EL (cell line): ENCODE measurements at places on chromosomes 6 and 20.
A peak's percentile ranks its signal among the peaks of the same experiment; 100 is the strongest.

DNA sequence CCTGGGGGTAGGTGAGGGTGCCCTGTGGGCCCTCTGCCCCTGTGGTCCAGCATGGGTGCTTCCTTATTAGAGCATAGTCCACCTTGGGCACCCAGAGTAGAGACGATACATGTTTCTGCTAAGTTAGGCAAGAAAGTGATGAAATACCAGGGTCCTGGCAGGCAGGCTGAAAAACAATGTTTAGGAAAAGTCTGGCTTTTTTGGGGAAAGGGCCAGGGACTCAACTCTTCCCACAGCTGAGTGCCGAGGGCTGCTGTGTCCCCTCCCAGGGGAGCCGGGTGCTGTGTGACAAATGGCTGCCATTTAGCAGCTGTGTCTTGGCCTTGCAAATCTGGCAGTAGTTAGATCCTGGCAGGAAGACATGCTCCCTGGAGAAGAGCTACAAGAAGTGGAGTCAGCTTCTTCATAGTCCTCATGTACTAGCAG lies 61.5 kb downstream of the RREB1 start:
- DNase-seq: no peak

GRCh38 chr6:125888989-125889656 lies 67.4 kb upstream of the HINT3 start:
- DNase-seq: peak; percentile 40

- peak; percentile 61 for DNase-seq
Observed at GRCh38 chr20:46085179-46085851, 4.4 kb downstream of the NCOA5 start.

- DNase-seq: no peak
Observed at GRCh38 chr6:122449069-122449468, 22.5 kb downstream of the SERINC1 start.
